ENCODE measurements at places on chromosomes 6 and 20. TPM values are rescaled to one million over a fixed set of nuclear protein-coding genes. Genes with fewer than 3 reads are reported as not detected.
A peak's percentile ranks its signal among the peaks of the same experiment; 100 is the strongest.

OR2J3 gene
- total RNA-seq: not detected

DNA sequence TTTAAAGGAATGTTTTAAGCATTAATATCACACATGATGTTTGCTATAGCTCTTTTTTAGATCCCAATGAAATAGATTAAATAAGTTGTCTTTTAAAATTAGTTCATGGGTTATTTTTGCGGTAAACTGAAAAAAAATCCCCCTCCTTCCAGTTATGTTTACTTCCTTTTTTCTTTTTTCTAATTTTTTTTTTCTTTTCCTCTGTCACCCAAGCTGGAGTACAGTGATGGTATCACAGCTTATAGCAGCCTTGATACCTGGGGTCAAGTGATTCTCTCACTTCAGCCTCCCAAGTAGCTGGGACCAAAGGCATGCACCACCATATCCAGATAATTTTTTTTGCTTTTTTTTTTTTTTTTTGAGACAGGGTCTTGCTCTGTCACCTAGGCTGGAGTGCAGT, 17.8 kb upstream of the SCAF8 start:
- DNase-seq: no peak

DNA sequence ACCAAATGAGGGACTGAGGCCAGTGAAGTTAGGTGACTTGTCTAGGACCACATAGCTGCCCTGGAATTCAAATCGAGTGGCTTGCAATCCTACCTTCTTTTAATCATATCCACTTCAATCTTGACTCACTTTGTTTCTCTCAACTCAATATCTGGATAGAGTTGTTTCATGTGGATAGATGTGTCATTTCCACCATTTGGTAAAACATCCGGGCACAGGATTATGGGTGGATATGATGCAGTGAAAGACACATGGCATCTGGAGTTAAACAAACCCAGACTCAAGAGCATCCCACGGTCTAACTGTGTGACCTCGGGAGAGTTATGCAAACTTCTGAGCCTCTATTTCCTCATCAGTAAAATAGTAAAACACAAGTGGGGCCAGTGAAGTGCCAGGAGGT, 103.6 kb upstream of the CNKSR3 start:
- DNase-seq: no peak

GRCh38 chr6:105893741-105894140, 192.4 kb upstream of the PRDM1 start:
- no peak for DNase-seq

DNA sequence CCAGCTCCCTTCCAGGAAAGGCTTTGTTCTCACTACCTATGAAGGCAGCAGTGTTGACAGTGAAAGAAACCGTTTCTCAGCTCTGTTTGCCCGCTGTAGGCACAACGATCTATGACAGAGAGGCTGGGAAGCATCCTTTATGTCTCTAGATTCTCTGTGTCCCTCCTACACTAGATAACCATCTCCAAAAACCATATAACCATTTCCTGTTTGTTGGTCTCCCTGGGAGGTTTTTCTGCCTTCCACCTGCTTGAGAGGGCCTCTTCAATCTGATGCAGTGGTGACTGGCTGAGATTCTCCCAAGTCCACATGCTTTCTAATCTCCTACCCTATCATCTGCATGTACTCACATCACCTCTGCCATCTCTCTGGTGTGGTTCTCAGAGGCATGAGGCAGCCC, 32.0 kb upstream of the TMEM217 start:
- no peak for DNase-seq

GRCh38 chr6:33589731-33590530, 9.9 kb upstream of the BAK1 start:
- DNase-seq: peak; percentile 97

GRCh38 chr20:59042796-59043631, 428 bp upstream of the PRELID3B start:
- peak; percentile 56 for DNase-seq

SPINT4 gene
- not detected for total RNA-seq

DNA sequence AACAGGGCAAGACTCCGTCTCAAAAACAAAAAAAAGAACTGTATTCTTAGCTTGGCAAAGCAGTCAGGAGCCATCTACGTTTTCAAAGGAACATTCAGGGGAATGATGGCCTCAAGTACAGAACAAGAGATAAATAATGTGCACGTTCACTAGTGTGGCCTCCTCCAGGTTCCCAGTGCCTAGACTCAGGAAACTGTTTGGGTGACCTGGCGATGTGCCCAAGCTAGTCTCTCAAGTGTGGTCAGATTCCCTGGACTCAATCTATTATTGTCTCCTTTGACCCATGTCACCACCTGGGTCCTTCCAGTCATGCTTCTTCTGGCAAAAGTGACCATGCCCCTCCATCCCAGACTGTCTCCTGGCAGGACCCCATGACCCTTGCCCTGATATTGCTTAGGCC, 23.7 kb downstream of the TRAF3IP2 start:
- no peak for DNase-seq

GRCh38 chr6:11197175-11197536, 35.3 kb downstream of the NEDD9 start:
- no peak for DNase-seq

- DNase-seq: no peak
Observed at GRCh38 chr6:144033816-144034735, 26.0 kb upstream of the PLAGL1 start.

PARD6B gene
- 26.6 TPM for total RNA-seq

DNA sequence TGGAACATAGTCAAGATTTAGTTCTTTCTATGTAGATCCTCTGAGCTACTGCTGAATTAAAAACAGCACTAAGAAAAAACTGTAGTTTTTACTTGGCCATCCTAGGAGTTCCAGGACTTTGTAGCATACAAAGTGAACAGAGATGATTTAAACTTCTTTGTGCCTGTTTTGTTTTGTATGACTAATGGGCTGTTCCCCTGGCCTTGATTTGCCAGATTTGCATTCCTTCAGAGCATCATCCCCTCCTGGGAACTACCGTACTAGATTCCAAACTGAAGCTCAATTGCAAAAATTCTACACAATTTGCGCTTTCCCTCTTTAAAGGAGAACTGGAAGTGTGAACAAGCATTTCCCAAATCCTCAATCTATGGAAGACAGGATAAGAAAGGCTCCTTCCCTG, 23.1 kb downstream of the ACOT13 start:
- DNase-seq: no peak

- no peak for DNase-seq
Observed at GRCh38 chr20:57211406-57211805, 55.0 kb downstream of the BMP7 start.

DNA sequence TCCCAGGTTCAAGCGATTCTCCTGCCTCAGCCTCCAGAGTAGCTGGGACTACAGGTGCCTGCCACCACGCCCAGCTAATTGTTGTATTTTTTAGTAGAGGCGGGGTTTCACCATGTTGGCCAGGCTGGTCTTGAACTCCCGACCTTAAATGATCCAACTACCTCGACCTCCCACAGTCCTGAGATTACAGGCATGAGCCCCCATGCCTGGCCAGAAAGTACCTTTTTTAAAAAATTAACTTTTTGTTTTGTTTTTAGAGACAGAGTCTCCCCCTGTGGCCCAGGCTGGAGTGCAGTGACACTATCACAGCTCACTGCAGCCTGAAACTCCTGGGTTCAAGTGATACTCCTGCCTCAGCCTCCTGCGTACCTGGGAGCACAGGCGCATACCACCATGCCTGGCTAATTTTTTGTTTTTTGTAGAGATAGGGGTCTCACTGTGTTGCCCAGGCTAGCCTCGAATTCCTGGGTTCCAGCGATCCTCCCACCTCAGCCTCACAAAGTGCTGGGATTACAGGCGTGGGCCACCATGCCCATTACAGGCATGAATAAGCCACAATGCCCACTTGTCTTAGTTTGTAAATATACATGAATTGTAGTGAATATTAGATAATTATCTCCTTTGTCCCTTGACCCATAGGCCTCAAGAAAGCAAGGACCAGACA, 17.4 kb upstream of the EEF1A1 start:
- no peak for DNase-seq

DNA sequence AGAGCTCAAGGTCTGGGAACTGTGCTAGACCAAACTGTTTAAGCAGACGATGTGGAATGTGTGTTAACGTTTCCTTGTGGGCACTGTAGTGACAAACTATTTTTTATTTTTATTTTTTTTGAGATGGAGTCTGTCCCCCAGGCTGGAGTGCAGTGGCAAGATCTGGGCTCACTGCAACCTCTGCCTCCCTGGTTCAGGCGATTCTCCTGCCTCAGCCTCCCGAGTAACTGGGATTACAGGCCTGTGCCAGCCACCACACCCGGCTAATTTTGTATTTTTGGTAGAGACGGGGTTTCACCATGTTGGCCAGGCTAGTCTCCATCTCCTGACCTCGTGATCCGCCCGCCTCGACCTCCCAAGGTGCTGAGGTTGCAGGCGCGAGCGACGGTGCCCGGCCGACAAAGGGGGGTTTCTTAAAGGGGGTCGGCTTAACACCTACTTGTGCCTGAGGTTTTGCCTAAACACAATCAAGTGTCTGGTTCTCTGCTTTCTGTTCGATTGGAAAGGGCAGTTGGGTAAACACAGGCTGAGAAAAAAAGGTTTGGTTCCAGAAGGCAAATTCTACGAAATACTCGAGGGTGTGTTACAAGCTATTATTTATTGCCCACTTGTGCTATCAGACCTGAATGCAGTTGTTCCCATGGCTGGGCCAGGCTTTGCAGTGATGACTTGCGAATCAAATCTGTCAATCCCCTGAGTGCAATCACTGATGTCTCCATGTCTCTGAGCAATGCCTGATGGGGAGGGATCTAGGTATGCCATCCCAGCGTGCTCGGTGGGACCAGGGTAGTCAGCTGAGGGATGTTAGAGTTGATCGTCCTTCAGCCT, 1.3 kb downstream of the NOP56 start:
- no peak for DNase-seq

ACSS1 gene
- total RNA-seq: 41.6 TPM

- no peak for DNase-seq
Observed at GRCh38 chr20:24859539-24859938, 89.5 kb upstream of the CST7 start.

FOXF2 gene
- not detected for total RNA-seq

DNA sequence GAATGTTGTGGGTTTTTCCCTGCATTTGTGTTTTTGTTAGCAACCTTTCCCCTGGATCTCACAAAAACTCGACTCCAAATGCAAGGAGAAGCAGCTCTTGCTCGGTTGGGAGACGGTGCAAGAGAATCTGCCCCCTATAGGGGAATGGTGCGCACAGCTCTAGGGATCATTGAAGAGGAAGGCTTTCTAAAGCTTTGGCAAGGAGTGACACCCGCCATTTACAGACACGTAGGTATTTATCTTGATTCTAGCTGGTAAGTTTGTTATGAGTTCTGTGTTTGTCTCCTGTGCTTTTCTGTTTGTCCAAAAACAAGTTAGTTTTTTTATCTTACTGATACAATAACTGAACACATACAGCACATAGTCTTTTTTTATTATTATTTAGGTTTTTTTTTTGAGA, 3.0 kb downstream of the SLC25A27 start:
- peak; percentile 28 for DNase-seq

SIRPD gene
- not detected for total RNA-seq

DNA sequence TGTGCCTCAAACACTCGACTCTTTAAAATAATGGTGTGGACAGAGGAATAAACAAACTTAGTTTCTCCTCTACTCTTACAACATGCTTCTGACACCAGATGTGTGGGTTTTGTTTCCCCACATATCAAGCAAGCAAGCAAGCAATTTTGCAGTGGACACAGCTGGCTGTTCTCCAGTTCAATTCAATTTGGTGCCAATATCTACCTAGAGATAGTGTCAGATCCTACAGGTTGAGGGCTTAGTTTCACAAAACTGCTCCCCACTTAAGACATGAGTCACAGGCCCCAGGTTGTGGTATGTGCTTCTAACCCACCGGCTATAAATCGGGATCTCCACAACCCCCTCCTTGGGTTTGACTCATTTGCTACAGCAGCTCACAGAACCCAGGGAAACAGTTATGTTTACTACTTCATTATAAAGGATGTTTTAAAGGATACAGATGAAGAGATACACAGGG, 131.4 kb upstream of the TRAF3IP2 start:
- peak; percentile 41 for DNase-seq

CALHM6 gene
- not detected for total RNA-seq

TFAP2D gene
- not detected for total RNA-seq

- no peak for DNase-seq
Observed at GRCh38 chr6:14844411-14844810, 401.5 kb upstream of the JARID2 start.

C20orf204 gene
- 36.8 TPM for total RNA-seq

GRCh38 chr6:116411284-116411623, 40.5 kb downstream of the DSE start:
- DNase-seq: no peak

MTFR2 gene
- 12.5 TPM for total RNA-seq

- no peak for DNase-seq
Observed at GRCh38 chr20:63216849-63217471, 1.0 kb upstream of the YTHDF1 start.

- no peak for DNase-seq
Observed at GRCh38 chr20:59221707-59222252, 58.2 kb downstream of the ZNF831 start.

- no peak for DNase-seq
Observed at GRCh38 chr6:156727715-156728385, 49.3 kb upstream of the ARID1B start.

GJA10 gene
- total RNA-seq: not detected

GRCh38 chr20:37702403-37703034, 8.7 kb downstream of the CTNNBL1 start:
- no peak for DNase-seq

NHLRC1 gene
- 0.20 TPM for total RNA-seq

DNA sequence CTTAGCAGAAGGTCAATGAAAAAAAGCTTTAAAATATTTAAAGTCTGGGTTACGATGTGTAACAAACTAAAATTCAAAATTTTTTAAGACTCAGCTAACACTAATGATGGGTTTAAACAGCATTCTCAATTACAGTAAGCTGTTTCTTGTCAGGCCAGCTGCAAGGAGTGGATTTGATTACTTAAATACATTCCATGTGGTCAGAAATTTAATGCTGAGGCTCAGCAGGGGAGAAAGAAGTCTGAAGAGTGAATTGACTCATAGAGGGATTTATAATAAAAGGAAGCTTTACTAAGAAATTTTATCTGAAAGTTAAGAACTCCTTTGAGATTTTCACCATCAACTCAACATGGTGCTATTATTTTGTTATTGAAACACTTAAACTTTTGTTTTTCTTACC, 398.6 kb downstream of the KHDRBS2 start:
- DNase-seq: no peak

DNA sequence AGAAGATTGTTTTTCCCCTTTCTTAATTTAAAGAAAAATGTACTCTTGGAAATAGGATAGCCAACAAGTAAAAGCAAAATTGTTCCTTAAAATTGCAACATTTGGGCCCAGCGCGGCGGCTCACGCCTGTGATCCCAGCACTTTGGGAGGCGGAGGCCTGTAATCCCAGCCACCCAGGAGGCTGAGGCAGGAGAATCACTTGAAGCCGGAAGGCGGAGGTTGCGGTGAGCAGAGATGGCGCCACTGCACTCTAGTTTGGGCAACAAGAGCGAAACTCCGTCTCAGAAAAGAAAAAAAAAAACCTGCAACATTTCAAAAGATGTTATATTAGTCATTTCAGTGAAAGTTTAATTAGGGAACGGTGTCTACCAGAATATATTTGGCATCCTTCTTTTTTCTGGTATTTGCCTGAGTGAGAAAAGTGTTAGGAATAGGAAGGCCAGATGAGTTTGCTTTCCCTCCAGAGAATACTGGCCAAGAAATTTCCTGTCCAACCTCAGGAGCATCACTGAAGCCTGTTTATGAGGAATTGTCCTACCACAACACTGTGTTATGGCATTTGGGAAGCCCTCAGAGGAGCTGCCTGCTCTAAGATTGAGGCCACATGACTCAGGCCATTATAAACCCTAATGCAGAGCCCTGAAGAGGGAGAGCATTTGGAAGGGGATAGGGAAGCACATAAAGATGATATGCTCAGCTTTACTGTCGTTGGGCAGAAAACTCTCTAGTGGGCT, 1.2 kb upstream of the GJA1 start:
- DNase-seq: no peak
